ENCODE measurements at places on chromosomes 13 and 19.

- DNase-seq, result no peak
Measured at GRCh38 chr13:39915418-39915817, 260.0 kb downstream of the COG6 start.

DNA sequence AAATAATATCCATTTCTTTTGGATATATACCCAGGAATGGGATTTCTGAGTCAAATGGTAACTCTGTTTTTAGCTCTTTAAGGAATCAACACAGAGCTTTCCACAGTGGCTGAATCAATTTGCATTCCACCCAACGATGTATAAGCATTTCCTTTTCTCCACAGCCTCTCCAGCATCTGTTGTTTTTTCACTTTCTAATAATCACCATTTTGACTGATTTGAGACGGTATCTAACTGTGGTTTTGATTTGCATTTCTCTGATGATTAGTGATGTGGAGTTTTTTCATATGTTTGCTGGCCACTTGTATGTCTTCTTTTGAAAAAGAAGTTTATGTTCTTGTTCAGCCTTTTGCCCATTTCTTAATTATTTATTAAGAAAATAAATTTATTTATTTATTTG lies 352.2 kb upstream of the OBI1 start:
- DNase-seq, result no peak

GRCh38 chr13:33865945-33866344 lies 48.0 kb downstream of the RFC3 start:
- DNase-seq, result no peak

GRCh38 chr19:19571071-19571786 lies 33.2 kb downstream of the CILP2 start:
- no peak for DNase-seq

DNA sequence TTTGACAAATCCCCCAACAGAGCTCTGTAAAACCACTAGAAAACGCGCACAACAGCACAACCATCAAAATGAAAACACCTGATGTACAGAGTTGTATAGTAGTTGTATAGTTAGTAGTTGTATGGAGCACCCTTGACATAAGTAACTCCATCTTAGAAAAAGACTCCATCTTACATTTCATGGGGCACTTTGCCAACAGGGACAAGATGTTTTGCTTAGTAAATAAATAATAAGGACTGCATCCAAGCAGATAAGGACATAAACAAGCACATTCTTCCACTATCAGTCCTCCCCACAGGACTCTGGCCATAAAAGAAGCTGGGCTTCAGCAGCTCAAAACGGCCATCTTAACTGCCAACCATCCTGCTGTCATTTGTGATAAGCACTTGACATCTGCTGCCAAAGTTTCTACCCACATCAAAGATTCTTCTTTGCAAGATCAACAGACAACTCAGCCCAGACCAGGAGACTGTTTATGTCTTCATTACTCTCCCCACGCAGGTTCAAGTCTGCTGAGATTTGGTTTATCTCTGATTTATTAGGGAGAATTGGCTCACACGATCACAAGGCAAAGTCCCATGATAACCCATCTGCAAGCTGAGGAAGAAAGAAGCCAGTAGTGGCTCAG lies 20.7 kb upstream of the ZNF331 start:
- DNase-seq, result no peak

DNA sequence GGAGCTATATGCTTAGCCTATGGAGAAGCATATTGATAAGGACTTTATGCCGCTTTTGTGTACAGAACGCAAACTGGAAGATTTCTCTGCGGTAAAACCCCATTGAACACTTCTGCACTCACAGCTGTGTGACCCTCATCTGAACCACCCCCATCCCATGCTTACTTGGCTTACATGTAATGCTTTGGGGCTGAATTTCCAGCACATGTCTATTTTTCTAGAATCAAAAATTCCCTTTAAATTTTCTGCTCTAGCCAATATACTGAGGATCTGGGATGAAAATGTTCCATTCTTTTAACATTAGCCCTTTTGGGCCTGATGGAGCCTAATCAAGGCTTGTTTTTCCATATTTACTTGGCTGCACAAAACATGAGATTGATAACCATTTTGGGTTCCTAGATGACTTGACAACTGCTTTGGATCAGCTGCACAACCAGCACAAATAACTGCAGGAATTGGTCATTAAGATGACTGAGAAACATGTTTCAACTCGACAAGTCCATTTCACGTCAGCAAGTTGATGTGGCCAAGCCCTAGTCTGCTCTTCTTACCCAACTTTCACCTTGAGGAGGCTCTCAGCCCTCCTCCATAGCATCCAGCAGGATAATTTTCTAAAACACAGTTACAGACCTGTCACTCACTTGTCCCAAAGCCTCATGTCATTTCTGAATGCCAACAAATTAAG lies 52.4 kb downstream of the TNFSF11 start:
- DNase-seq, result no peak

DNA sequence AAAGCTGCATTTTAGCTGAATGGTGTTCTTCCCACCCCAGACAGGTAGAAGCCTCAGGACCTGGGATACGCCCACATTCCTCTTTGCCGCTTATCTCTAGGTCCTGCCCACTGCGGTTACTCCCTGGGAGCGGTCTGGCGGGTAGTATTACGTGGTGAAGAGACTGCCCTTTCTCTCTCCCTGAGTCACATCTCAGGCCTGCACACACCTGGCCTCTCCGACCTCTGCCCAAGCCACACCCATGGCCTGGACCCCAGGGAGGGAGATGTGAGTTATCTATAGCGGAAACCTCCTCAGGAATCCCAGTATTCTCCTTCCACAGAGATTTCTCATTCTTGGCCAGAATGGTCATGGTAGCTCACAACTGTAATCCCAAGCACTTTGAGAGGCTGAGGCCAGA lies 17.3 kb downstream of the RHPN2 start:
- DNase-seq, result no peak

GRCh38 chr19:12648088-12648487 lies 18.5 kb downstream of the MAN2B1 start:
- peak; percentile 42 for DNase-seq

- DNase-seq, result no peak
Measured at GRCh38 chr19:42042455-42043170, 27.4 kb downstream of the GRIK5 start.

DNA sequence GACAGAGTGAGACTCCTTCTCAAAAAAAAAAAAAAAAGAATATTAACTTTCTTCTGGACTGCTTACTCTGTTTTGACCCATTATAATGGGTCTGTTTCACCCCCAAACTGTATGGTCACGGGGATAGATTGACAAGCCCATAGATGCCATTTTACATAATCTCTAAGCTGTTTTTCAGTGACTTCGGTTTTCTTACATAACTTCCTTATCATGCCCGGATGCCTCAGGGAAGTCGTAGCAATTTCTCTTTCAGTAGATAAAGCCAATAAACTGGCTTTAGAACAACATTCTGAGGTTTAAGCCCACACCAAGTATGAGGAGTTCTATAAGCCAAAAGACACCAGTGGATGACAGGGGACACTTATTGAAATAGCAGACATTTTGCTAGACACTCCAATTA lies 5.9 kb upstream of the ZNF254 start:
- DNase-seq, result no peak

GRCh38 chr19:30006207-30006606 lies 64.2 kb downstream of the URI1 start:
- no peak for DNase-seq

DNA sequence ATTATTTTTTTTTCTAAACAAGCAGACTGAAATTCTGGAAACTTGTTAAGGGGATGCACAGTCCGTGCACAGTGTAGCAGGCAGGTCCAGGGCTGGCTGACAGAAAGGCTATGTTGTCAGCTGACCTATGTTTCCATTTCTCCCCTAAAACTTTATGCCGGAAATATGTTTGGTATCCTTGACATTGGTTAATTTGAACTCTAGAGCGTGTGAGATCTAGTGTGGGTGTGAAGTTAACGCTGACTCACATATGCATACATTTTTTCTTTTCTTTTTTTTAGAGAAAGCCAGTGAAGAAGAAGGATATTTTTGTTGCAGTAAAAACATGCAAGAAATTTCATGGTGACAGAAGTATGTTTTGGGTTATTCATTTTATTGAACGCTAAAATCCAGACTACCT lies 76.6 kb downstream of the B3GLCT start:
- no peak for DNase-seq

- DNase-seq, result peak; percentile 21
Measured at GRCh38 chr13:78679329-78679728, 20.4 kb upstream of the OBI1 start.

GRCh38 chr13:24307211-24308067 lies 1.9 kb upstream of the C1QTNF9 start:
- no peak for DNase-seq

GRCh38 chr13:97366172-97366688 lies 67.7 kb upstream of the RAP2A start:
- no peak for DNase-seq

GRCh38 chr19:13101590-13102415 lies 855 bp downstream of the LYL1 start:
- DNase-seq, result no peak
